ENCODE measurements at places on chromosomes 6 and 20.

DNA sequence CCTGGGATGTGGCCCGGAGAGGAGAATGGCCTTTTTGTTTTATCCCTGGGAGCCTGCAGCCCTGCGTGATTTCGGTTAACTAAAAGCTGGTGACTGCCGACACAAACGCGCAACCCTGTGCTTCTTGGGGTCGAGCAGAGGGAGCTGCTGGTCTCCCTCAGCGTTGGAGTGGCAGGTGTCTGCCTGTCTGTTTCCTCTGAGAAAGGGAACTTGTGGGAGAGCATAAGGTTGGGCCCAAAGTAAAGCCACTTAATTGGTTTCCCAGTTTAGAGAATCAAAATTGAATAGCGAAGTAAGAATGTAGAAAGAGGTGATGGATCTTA is 500 bp downstream of the LTV1 start:
- no peak for DNase-seq

GRCh38 chr20:59222253-59223181 is 58.9 kb downstream of the ZNF831 start:
- DNase-seq, result peak; percentile 85

DNA sequence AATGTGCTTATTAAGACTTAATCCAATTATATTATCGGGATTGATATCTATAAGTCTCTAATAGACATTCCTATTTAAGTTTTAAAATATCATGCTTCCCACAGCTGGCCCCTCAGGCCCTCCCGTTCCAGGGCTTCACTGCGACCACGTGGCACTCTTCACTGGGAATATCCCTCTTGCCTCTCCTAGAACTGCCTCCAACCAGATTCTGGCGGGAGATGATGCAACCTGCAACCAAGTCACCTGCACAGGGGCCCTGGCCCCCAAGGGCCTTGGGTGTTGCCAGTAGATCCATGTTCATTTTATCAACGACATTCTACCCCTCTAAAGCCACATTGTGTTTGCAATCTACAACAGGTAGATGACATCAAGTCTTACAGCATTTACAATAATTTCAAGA is 18.4 kb upstream of the RAMACL start:
- DNase-seq, result no peak

- DNase-seq, result no peak
Observed at GRCh38 chr20:18611492-18611891, 23.6 kb downstream of the DTD1 start.

DNA sequence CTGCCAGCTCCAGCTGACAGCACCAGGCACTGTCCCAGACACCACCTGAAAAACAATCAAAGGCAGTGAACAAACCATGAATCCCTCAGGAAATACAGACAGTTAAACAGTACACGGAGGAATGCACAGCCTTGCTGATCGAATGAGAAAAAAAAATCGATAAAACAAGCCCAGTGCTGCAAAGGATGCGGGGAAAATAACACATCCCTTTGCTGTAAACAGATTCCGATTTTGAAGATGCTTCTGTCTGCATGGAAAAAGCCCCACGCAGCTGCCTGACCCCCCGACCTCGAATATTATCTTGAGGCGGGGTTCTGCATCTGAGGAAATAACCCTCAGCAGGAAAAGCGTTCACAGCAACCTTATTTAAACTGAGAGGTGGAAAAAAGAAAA is 43.9 kb downstream of the RBM38 start:
- DNase-seq, result no peak

DNA sequence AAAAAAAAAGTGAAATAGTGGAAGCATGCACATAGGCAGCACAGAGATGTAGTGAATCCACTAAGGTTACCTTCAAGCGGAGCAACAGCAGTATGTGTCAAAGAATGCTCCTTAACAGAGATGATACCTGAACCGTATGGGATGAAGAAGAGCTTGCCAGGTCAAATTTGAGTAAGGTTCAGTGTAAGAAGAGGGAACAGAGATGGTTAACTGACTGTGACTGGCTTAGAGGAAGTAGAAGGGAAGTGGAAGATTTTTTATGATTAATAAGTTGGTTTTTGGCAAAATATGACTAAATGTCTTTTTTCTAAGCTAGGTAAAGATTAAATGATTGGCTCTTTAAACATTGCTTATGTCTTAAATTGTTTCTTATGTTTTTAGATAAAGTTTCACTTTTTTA is 52.6 kb upstream of the C20orf144 start:
- DNase-seq, result no peak

- DNase-seq, result no peak
Observed at GRCh38 chr6:13494137-13494536, 6.7 kb upstream of the GFOD1 start.

- DNase-seq, result peak; percentile 17
Observed at GRCh38 chr6:57021086-57021720, 25.3 kb upstream of the KIAA1586 start.

- no peak for DNase-seq
Observed at GRCh38 chr6:23890543-23891227, 235.3 kb upstream of the NRSN1 start.

DNA sequence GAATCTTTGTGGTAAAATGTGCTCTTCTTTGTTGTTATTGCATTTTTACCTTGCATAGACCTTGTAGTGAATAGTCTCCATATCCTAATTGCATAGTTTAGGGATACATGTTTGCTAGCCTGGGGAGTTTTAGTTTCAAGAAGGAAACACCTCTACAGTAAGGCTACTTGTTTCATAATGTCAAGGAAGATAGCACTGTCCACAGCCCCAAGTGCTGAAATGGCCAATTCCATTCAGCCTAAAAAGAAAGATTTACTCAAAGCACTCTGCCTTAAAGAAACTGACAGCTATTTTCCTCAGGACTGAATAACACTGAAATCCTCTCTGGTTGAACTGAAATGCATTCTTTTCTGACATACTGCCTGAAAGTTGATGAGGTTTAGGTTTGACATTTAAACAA is 2.6 kb downstream of the HCRTR2 start:
- no peak for DNase-seq

Measured in NCI-H2171 (cell line).